ENCODE measurements at places on chromosomes 6 and 20. TPM values are rescaled to one million over a fixed set of nuclear protein-coding genes. Genes with fewer than 3 reads are reported as not detected.

DNA sequence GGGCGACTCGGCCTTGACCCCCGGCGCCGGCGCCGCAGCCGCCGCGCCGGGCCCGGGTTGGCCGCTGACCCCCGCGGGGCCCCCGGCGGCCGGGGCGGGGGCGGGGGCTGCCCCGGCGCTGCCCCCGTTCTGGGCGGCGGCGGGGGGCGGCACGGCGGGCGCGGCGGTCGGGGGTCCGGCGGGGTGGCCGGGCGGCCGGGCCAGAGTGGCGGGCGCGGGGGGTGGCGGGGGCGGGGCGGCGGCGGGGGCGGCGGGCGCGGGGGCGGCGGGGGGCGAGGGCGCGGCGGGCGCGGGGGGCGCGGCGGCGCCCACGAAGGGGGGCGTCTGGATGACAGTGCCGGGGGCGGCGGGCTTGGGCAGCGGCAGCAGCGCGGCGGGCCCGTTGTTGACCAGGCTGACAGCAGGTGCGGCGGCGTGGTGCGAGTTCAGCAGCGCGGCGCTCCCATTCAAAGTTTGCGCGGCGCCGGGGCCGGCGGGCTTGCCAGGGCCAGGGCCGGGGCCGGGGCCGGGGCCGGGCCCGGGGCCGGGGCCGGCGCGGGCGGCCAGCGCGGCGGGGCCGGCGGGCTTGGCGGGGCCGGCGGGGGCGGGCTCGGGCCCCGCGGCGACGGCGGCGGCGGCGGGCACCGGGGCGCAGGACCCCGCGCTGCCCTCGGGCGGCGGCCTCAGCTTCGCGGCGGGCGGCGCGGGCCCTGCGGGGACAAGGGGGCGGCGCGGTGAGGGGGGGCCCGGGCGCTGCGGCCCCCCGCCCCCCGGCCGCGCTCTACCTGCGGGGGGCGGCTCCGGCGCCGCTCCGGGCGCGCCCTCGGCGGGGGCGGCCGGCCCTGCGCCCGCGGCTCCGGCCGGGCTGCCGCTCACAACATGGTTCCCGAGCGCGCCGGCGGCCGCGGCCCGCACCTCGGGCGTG lies 659 bp downstream of the TAF4 start:
- no peak for DNase-seq

DNA sequence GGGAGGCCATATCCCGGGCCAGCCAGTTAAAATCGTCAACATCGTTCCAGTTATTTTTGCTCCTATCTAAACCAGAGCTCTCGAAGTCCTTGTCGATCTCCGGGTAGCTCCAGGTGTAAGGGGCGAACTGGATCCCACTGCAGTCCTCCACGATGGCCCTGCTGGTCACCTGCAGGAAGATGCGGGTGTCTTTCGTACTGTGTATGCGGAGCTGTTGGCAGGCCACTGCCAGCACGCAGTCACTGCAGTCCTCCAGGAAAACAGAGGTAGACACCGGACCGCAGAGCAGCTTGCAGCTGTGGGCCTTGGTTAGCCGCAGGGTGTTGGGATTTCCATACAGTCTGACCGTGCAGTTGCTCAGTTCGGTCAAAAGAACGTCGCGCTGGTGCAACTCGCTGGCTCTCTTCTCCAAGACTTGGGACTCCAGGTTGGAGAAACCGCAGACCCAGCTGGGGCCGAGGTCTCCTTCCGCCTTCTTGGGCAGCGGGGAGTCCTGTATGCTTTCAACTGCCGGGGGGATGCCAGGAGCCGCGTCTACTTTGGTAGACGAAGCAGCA lies 742 bp downstream of the TBCC start:
- peak; percentile 29 for DNase-seq

GRCh38 chr6:125114248-125114858 lies 39.2 kb upstream of the TPD52L1 start:
- DNase-seq: peak; percentile 35

DNA sequence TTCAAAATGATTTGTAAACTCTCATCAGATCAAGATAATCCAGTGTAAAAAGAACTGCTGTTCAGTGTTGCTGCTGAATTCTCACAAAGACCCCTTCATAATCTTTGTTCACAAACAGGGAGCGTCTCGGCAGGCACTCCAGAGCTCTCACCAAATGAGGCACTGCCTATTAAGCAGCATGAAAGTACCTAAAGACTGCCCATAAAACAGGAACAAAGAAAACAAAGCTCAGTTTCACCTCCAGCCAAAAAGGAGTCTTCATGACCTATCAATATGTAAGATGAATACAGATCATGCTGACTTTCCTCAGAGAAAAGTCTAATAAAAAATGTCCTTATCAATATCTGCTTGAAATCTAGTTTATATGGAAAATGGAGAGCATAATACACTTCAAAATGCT lies 41.8 kb downstream of the GPR63 start:
- no peak for DNase-seq

- peak; percentile 45 for DNase-seq
Measured at GRCh38 chr20:63215101-63216040, 560 bp downstream of the YTHDF1 start.

- DNase-seq: no peak
Measured at GRCh38 chr6:168250250-168250649, 69.3 kb downstream of the DACT2 start.

- peak; percentile 67 for DNase-seq
Measured at GRCh38 chr6:105326216-105326615, 76.7 kb downstream of the PREP start.

- peak; percentile 60 for DNase-seq
Measured at GRCh38 chr6:3231247-3232016, 4.0 kb upstream of the TUBB2B start.

GRCh38 chr20:14449323-14449722 lies 111.9 kb upstream of the FLRT3 start:
- peak; percentile 71 for DNase-seq

GRCh38 chr6:90274451-90275030 lies 22.1 kb downstream of the BACH2 start:
- DNase-seq: no peak

- no peak for DNase-seq
Measured at GRCh38 chr6:127207591-127208120, 59.0 kb upstream of the RNF146 start.

GRCh38 chr6:24922170-24922569 lies 13.6 kb downstream of the RIPOR2 start:
- DNase-seq: no peak

- DNase-seq: no peak
Measured at GRCh38 chr20:46519471-46520068, 6.2 kb upstream of the ZNF334 start.

- DNase-seq: peak; percentile 30
Measured at GRCh38 chr6:38012573-38012972, 193.0 kb downstream of the ZFAND3 start.

DNA sequence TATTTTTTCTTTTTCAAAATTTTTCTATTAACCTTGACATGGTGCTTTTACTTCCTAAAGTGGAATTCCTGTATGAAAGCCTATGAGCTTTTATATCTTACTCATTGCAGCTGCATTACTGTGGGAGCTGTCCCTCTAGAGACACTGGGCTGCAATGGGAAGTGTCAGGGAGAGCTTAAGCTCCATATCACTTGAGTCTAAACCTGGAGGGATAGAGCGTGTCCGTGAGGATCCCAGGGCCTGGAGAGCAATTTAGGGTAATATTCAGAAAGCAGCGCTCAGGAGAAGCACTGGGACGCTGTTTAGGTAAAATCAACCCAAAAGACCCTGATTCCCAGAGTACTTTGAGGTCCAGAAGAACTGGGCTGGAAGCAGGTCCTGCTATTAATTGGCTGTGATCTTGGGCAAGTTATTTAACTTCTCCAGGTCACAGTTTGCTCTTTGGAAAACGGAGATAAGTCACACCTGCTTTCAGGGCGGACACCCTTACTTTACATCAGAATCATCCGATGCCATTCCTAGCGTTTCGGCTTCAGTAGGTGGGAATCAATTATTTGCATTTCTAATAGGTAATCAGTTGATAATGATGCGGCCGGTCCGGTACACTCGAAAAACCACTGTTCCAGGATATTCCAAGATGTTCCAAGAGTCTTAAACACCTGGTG lies 628 bp upstream of the ERGIC3 start:
- DNase-seq: no peak

GRCh38 chr20:48638546-48638945 lies 189.3 kb downstream of the PREX1 start:
- peak; percentile 14 for DNase-seq

DNA sequence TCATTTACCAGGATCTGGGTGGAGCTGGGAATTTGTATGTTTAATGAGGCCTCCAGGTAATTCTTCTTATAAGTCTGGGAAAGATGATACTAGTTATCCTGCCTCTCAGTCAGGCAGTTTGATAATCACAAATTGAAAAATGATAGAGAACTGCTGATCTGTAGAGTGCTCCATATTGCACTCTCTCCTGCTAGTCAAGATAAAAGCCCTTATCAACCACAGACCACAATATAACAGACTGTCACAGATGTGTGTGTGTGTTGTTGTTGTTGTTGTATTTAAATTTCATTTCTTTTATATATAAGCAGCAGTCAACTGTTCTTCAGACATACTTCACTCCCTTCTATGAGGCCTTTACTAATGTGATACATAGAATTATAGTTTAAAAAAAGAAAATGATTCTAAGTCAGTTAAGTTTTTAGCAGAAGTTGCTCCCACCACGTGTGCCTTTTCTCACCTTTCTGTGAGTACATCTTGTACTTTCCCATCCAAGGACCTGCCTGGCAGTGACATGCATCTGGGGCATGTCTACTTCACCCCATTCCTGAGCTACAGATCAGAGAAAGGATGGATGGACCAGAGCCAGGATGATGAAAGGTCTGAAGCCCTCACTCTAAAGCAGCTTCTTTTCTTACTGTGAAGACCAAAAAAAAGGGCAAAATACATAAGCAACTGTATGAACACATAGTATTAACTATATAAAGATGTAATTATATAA lies 29.8 kb downstream of the TENT5A start:
- DNase-seq: no peak

DNA sequence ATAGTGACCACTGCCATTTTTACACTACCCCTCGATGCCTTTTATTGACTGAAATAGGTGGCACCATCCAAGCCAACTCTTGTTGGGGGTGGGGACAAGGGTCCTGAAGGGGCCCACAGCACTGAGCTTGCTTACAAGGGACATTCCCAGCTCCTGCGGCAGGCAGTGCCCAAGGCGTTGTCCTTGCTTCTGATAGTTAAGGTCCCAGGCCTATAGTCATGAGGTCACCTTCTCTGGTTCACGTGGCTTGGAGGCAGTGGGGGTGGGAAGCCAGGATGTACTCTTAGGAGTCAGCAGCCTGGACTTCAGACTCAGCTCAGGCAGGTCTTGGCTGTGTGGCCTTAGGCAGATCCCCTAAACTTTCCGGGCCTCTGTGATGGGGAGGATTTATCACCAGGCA lies 48.6 kb downstream of the TOX2 start:
- no peak for DNase-seq

- DNase-seq: no peak
Measured at GRCh38 chr6:84093441-84094435, 60.2 kb downstream of the MRAP2 start.

- DNase-seq: no peak
Measured at GRCh38 chr20:44644667-44645131, 6.8 kb downstream of the ADA start.

- no peak for DNase-seq
Measured at GRCh38 chr6:46687619-46688097, at the start of gene TDRD6. TDRD6 (plus strand) TSS chr6:46687885; CDS start chr6:46688129, 244 bp downstream.

GRCh38 chr6:111263837-111264236 lies 176.5 kb downstream of the SLC16A10 start:
- peak; percentile 56 for DNase-seq

DNA sequence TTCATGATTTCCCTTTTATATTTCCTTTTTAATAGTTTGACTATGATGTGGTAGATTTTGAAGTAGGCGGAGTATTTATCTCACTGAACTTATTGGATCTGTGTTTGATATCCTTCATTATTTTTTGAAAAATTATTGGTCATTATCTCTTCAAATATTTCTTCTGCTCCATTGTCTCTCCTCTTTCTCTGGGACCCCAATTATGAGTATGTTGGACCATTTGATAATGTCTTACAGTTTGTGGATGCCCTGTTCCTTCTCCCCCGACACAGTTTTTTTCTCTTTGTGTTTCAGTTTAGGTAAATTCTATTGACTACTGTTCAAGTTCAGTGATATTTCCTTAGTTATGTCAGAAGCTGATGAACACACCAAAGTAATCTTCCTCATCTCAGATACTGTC lies 49.4 kb upstream of the COL10A1 start:
- no peak for DNase-seq

DNA sequence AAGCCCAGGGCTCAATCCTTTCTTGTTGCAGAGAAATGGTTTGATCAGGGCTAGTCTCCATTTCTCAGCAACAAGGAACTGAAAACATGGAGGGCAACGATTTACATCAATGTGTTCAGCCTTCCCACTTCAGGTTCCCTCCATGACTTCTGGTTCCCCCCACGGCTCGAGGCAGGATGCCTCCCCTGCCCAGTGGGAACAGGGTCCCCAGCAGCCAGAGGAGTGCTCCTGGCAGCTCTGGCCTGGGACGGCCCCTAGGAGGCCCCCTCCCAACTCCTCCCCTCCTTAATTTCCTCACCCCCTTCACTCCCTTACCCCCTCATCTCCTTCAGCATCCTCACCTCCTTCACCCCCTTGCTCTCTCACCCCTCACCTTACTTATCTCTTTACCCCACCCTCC lies 283.8 kb downstream of the CDC5L start:
- no peak for DNase-seq

- DNase-seq: no peak
Measured at GRCh38 chr20:24493661-24494459, 24.4 kb downstream of the SYNDIG1 start.

- DNase-seq: no peak
Measured at GRCh38 chr6:149756261-149756636, 6.7 kb downstream of the PCMT1 start.

Gene HDGFL1
- not detected for polyA plus RNA-seq

Gene PCED1A
- 12.5 TPM for polyA plus RNA-seq

Gene HAO1
- not detected for polyA plus RNA-seq

Gene SNX21
- polyA plus RNA-seq: 9.5 TPM

Gene PROKR2
- polyA plus RNA-seq: not detected

Gene CST3
- 340 TPM for polyA plus RNA-seq

Gene PLN
- polyA plus RNA-seq: not detected

Gene MLN
- not detected for polyA plus RNA-seq

Gene CTAGE9
- not detected for polyA plus RNA-seq

Gene ARMC2
- polyA plus RNA-seq: 1.5 TPM

Gene IFNGR1
- polyA plus RNA-seq: 30.0 TPM

Gene SLC24A3
- polyA plus RNA-seq: not detected
